ENCODE measurements at places on chromosomes 6 and 20.
A peak's percentile ranks its signal among the peaks of the same experiment; 100 is the strongest.

GRCh38 chr6:111527367-111527766 is 44.3 kb upstream of the REV3L start:
- peaks cover 8% of the 10 kb centered on the region for H3K36me3 ChIP-seq
- no peak for DNase-seq
- no peak overlapping the region for H3K4me3 ChIP-seq
- H3K27me3 ChIP-seq, result no peaks in the 10 kb centered on the region
- no peak overlapping the region for H3K27ac ChIP-seq

- peaks cover 11% of the 10 kb centered on the region for H3K36me3 ChIP-seq
- no peaks in the 10 kb centered on the region for H3K27me3 ChIP-seq
- H3K4me1 ChIP-seq, result peaks cover 9% of the 10 kb centered on the region
Observed at GRCh38 chr20:49561806-49562205, 6.1 kb downstream of the PTGIS start.

DNA sequence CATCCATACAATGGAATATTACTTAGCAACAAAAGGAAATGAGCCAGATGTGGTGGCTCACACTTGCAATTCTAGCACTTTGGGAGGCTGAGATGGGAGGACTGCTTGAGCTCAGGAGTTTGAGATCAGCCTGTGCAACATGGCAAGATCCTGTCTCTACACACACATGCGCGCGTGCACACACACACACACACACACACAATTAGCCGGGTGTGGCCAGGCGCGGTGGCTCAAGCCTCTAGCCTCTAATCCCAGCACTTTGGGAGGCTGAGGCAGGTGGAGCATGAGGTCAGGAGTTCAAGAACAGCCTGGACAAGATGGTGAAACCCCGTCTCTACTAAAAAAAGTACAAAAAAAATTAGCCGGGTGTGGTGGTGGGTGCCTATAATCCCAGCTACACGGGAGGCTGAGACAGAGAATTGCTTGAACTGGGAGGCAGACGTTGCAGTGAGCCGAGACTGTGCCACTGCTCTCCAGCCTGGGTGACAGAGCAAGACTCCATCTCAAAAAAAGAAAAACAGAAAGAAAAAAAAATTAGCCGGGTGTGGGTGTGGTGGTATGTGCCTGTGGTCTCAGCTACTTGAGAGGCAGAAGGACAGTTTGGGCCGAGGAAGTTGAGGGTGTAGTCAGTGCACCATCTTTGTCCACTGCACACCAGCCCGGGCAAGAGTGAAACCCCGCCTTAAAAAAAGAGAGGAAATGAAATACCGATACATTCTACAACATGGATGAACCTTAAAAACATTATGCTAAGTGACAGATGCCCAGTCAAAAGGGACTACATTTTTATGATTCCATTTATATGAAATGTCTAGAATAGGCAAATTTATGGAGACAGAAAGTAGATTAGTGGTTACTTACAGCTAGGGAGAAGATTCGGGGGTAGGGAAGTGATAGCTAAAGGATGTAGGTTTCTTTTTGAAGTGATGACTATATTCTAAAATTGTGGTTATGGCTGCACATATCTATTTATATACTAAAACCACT is 52.5 kb downstream of the RBL1 start:
- H3K36me3 ChIP-seq, result peaks cover 41% of the 10 kb centered on the region
- no peak overlapping the region for H3K27ac ChIP-seq
- no peak for DNase-seq
- no peak overlapping the region for H3K4me3 ChIP-seq
- no peaks in the 10 kb centered on the region for H3K27me3 ChIP-seq

- DNase-seq, result no peak
- no peak overlapping the region for H3K27ac ChIP-seq
Observed at GRCh38 chr6:152188011-152188410, 380.5 kb downstream of the ESR1 start.

GRCh38 chr20:49568278-49569151 is 578 bp upstream of the PTGIS start:
- no peak for DNase-seq
- H3K36me3 ChIP-seq, result no peaks in the 10 kb centered on the region
- H3K27ac ChIP-seq, result peak overlapping the region; percentile 76
- H3K4me3 ChIP-seq, result peak overlapping the region; percentile 73

DNA sequence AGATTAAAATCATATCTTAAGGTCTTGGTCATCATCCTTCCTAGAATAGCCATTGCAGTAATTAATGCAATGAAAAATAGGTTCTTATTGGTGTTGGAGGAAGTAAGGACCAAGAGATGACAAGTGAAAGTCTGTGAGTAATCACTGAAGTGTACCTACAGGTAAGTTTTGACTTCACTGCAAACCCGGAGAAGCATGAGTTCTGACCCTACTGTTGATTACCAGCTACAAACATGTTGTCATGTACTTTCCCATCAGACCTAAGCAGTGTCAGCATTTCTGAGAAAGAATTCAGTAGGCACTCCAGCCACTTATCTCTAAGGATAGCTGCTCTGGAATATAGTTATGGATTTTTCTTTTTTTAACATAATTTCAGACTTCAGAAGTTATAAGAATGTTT is 280.9 kb downstream of the ZFAND3 start:
- DNase-seq, result no peak
- H3K4me3 ChIP-seq, result no peak overlapping the region
- H3K36me3 ChIP-seq, result peaks cover 6% of the 10 kb centered on the region

DNA sequence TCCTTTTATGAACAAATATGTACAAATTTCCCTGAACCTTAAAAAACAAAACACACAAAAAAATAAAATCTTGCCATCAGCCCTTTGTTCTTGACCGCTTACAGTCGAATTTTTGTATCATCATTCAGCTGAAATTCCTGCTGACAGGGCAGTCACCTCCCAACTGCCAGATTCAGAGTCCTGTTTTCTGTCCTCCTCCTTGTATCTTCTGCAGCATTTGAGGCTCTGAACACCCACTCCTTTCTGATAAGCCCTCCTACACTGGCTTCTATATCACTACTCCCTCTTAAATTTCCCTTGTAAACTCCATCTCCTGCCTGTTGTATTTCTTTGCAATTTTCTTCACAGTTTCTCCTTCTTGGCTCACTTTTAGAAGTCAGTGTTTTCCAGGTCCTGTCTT is 77.8 kb upstream of the CCN6 start:
- peaks cover 3% of the 10 kb centered on the region for H3K4me1 ChIP-seq
- H3K27ac ChIP-seq, result no peak overlapping the region

DNA sequence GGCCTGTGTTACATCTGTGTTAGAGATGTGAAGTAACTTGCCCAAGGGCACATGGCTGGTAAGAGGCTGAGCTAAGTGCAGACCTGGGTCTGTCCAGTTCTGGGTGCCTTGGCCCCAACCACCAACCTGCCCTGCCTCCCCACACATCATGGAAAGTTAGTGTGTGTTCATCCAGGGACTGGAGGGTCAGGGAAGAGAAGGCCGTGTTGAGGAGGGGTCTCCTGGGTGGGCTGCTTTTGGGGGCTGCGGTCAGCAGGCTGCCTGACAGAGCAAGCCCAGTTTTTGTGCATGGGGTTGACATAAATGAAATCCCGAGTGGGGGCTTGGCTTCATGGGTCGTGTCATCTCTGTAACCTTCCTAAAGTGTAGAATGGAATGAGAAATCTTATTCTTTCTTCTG is 10.9 kb downstream of the PYGB start:
- H3K4me3 ChIP-seq, result no peak overlapping the region
- no peaks in the 10 kb centered on the region for H3K4me1 ChIP-seq
- no peak for DNase-seq
- H3K27me3 ChIP-seq, result no peaks in the 10 kb centered on the region
- H3K27ac ChIP-seq, result no peak overlapping the region

- H3K4me1 ChIP-seq, result peaks cover 23% of the 10 kb centered on the region
- H3K36me3 ChIP-seq, result no peaks in the 10 kb centered on the region
- DNase-seq, result no peak
- no peaks in the 10 kb centered on the region for H3K27me3 ChIP-seq
Observed at GRCh38 chr6:148291876-148292275, 50.8 kb upstream of the SASH1 start.

DNA sequence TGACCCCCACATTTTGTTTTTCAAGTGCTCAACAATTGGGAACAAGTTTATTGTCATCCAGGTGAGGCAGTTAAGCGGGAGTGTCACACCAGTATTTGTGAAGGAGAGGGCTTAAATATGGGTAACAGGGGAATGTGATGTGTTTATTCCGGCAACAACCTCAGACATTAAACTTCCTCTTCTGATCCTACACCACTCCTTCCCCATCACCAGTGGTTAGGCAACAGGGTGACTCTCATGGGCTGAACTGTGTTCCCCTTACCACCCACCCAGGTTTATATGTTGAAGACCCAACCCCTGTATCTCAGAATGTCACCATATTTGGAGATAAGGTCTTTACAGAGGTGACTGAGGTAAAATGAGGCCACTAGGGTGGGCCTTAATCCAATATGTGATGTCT is 52.1 kb upstream of the RNF182 start:
- H3K4me3 ChIP-seq, result peak overlapping the region; percentile 71
- peaks cover 11% of the 10 kb centered on the region for H3K4me1 ChIP-seq
- no peaks in the 10 kb centered on the region for H3K36me3 ChIP-seq
- DNase-seq, result no peak
- no peaks in the 10 kb centered on the region for H3K27me3 ChIP-seq

- peaks cover 6% of the 10 kb centered on the region for H3K36me3 ChIP-seq
- H3K4me1 ChIP-seq, result peaks cover 14% of the 10 kb centered on the region
- no peaks in the 10 kb centered on the region for H3K27me3 ChIP-seq
Observed at GRCh38 chr20:49660912-49661311, 52.8 kb downstream of the B4GALT5 start.
